Ascending aorta (tissue), 2 donors: ENCODE measurements at places on chromosomes 4 and X.

DNA sequence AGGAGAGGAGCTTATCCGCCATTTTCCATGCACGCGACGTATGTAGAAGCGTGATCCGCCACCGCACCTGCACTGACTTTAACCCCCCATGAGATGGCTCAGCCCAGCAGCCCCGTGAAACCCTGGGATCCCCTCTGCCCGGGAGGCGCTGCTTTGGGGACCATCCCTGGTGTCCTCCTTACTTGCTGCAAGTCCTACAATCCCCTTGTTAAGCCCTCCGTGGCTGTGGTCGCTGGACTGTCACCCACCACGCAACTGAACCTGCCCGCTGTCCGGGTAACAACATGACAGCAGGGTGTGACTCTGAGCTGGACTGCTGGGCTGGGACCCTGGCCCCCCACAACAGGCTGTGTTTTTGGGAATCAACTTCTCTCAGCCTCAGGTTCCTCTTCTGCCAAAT, 44.7 kb upstream of the MAN2B2 start:
- no peak for DNase-seq

DNA sequence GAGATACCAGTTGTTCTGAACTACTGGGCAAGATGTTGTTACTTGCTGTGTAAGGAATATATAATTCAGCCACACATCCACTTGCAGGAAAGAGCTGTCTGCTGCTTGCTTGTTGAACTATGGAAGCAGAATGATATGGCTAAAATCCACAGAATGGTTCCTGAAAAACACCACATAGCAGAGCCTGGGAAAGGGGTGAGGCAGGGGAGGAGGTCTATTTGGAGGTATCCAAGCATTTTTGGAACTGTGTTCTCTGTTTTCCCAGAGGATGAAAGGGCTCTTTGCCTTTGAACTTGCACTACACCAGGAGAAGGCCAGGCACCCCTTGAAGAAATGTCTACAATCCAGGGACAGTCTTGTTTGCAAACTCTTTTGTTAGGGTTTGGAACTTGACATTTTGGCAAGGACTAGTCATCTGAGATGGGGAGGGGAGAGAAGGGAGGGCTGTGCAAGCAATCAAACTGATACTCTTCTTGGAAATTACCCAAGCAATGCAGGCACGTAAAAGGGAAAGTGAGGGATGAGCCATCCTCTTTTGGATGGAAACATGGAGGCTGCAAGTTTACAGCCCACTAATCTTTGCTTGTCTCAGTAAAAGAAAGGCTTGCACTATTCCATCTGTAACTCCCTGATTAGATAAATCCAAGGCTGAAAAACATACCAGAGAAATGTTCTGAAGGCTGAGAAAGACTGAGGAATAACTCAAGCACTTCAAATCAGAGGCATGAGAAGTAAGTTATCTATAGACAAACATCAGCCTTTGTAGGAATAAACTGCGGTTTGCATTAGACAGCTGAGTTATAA, 141.0 kb downstream of the TSPAN5 start:
- DNase-seq, result no peak

- DNase-seq, result no peak
These were observed 427.6 kb downstream of the GBA3 start for GRCh38 chr4:23120374-23120773.

- DNase-seq, result no peak
These were observed 168.3 kb downstream of the BTC start for GRCh38 chr4:74625981-74626380.

DNA sequence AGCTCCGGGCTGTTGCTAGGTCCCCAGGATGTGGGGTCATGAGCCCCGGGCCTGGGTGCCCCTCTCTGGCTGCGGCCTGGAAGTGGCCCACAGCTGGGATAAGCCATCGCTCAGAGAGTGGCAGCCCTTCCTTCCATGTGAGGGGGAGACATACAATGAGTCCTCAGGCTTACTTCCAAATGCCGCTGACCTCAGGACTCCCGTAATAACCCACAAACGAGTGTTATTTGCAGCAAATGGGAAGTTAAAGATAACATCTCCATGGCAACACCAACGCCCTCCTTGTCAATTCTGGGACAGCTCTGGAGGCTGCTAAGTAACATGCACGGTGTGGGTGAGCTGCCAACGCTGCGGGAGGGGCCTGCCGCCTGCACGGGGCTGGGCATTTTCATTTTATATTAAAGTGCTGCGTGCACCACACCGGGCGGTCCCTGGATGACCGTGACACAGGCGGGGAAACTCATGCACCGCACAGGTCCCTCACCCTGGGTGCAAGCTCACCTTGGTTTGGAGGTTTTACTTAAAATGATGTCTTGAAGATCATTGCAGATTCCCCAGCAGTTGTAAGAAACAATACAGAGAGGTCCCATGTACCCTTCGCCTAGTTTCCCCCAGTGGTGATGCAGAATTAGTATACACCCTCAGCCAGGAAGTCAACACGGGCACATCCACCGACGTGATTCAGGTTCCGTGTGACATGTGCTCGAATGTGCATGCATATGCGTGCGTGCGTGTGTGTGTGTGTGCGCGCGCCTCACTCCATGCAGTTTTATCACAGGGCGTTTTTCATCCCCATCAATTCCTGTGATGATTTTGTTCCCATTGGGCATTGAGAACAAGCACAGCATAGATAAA, 79.4 kb downstream of the ABLIM2 start:
- DNase-seq, result no peak

DNA sequence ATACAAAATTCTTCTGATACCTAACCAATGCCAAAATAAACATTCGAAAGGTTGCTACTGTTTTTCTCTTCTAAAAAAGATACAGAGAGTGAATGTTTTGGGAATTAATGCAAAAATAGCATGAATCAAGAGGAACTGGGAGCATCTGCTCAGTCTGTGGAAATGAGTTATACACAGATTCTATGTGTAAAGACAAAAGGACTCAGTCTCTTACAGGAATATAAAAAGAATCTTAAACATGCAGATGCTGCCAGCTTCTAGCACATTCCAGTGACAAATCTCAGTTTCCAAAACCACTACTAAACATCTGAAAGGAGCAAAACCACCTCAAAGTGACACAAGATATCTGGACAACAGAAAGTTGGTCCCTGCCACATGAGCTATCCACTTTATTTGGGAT, 55.0 kb downstream of the PAPSS1 start:
- DNase-seq, result no peak

DNA sequence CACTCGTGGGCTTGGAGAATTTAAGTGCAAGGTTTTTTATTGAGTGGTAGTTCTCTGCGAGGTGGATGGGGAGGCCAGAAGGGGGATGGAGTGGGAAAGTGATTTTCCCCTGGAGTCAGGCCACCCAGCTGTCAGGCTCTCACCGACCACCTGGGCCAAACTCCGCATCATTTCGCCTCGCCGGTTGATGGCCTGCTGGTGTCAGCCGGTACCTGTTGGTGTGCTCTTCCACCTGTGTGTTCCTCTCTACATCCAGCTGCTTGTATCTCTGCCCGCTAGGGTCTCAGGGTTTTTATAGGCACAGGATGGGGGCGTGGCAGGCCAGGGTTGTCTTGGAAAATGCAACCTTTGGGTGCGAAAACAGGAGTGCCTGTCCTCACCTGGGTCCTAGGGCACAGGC, 200.9 kb downstream of the DACH2 start:
- no peak for DNase-seq

DNA sequence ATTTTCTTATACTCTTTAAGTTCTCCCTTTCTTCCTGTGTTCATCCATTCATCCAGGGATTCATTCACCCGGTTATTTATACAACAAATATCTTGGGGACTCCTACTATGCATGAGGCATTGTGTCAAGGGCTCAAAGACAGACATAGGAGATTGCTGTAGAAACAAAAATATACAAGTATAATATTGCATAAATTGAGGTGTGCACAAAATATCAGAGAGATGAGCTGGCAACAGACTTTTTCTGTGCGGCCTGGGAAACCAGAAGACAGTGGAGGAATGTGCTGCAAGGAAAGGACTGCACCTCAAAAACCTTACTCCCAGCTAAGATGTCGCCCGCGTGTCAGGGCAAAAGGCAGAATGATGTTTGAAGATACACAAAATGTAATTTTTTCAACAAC, 9.6 kb downstream of the OTOP1 start:
- DNase-seq, result no peak

DNA sequence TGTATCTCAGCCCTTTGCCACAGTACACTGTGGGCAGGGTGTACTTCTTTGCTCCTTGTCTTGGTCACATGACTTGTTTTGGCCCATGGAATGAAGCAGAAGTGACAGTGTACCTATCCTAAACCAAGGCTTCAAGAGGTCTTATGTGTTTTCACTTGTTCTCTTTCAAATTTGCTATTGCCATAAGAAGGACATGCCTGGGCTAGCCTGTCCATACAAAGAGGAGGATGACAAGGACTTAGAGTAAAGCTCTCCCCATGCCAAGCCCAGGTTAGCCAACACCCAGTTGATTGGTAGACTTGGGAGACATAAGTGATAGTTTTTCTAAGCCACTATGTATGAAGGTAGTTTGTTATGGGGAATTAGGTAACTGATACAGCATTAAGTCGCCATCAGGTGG, 141.1 kb upstream of the MID1 start:
- DNase-seq, result no peak

GRCh38 chr4:2048831-2049230, 10.3 kb upstream of the NAT8L start:
- no peak for DNase-seq

GRCh38 chr4:32147446-32148085, 1427.4 kb downstream of the PCDH7 start:
- no peak for DNase-seq

DNA sequence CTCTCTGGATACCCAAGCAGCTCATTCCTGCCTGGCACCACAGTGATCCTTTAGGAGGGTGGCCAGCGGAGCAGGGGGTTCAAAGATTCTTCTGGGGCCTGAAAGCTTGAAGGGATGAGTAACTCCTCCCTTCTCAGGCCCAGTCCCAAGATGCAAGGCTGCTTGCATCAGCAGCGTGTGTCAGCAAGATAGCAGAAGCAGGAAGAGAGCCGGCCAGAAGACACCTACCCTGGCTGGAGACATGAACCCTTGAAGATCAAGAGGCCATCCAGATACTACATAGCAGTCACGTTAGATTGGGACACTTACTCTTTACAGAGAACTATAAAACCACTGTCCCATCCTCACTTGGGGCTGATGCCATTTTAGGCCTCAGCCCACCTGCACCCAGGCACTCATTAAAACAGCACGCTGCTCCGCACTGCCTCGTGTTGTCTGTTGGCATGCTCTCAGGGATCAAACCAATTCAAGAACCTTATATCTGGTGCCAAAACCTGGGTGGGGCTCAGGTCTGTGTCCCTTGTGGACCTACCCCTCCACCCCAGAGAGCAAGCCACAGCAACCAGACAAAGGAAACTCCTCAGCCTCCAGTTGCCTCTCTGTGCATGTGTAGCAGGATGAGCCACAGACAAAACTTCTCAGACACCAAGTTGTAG, 6.5 kb downstream of the UGT2B17 start:
- DNase-seq, result no peak

DNA sequence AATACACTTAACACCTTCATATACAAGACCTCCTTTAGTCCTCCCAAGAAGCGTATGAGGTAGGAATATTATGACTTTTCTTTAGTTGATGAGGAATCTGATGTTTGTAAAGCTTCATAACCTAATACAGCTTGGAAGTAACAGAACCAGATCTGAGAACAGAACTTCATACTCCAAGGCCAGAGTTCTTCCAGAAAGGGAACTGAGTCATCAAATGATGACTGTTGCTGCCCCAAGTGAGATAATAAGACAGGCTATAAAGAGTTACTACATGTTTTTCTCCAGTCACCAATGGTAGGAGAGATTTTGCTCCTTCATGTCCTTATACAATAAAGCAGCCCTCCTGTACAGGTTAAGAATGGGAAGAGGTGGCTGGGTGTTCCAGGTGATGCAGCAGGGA, 74.3 kb upstream of the ANXA3 start:
- no peak for DNase-seq

DNA sequence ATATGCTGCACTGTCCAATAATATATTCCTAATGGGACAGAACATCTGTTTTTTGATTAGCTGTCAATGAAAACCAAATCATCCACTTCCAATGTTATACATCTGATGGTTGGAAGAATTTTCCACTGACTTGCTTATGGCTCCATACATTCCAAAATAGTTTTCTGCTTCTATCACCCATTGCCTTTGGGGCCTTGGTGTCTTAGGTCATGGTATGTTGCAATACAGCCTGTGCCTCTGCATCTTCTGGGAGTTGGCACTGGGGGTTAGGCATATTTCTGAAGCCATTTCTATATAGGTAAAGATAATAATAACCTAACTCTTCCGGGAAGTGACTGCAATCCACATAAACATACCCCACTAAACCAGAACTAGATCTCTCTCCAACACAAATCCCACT, 53.2 kb upstream of the NR3C2 start:
- no peak for DNase-seq

DNA sequence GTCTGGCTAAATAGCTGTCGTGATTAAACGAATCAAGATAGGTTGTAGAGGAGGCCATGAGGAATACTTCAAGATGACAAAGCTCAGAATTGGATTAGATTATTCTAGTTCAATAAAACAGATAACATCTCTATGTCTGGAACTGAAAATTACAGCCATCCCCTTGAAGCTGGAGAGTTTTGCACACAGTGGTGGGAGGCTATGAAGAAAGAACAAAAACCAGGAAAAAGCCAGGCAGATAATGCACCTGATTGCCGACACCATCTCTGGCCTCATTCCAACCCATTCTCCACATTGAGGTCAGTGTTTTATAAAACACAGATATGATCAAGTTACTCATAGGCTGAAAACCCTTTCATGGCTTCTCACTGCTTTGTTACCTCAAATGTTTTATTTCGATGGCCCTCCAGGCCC, 188.3 kb downstream of the RASL11B start:
- DNase-seq, result no peak
